ENCODE measurements at places on chromosomes 7 and 10. TPM values are rescaled to one million over a fixed set of nuclear protein-coding genes. Genes with fewer than 3 reads are reported as not detected.

- no peaks in the 10 kb centered on the region for H3K27me3 ChIP-seq
- no peak overlapping the region for H3K27ac ChIP-seq
- no peaks in the 10 kb centered on the region for H3K36me3 ChIP-seq
- no peak for DNase-seq
Measured at GRCh38 chr7:149885191-149886017, 11.6 kb downstream of the ATP6V0E2 start.

DNA sequence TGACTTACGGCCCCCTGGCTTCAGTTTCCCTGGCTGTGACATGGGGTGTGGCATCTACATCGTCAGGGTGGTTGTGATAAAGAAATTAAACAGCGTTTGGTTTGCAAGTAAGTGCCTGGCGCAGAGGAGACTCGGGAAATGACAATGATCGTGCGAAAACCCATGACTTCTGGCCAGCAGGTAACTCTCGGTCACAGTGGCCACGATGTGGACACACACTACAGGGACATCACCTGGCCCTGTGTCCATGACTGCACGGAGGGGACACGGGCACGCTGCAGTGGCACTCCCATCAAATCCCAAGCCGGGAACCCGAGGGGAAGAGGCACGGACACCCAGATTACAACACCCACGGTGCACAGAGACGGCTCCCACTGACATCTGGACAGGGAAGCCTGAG is 28.7 kb downstream of the PAPOLB start:
- no peaks in the 10 kb centered on the region for H3K27me3 ChIP-seq
- H3K27ac ChIP-seq, result no peak overlapping the region
- no peak for DNase-seq
- no peaks in the 10 kb centered on the region for H3K4me1 ChIP-seq

DNA sequence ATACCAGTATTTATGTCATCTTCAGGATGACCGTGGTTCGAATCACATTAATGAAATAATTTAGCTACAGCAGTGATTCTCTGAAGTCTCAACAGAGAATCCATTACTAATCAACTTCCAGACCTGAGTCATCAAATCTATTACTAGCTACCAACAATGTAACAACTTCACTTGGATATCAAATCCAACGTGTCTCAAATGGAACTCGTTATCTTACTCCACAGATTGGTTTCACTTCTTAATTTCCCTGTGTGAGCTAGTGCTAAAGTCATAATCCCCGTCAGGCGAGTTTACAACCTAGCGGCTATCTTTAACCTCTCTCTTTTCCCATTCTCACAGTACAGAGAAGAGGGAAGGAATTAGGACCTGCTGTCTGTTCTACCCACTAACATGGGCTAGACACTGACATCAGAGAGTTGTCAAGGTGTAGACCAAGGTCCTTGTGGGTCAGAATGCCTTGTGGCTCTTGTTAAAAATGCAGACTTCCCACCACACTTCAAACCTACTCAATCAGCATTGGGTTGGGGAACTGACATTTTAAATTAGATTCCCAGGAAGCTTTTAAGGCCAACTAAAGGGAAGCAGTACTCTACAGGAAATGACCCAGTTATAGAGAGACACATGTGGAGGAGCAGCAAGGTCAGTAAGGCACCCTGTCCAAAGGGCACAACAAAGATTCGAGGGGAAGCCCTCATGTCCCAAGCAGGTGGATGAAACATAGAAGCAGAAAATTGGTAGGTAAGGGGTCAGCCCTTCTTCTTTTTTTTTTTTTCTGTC is 57.3 kb upstream of the GSAP start:
- H3K27ac ChIP-seq, result no peak overlapping the region
- no peak for DNase-seq
- H3K4me1 ChIP-seq, result no peaks in the 10 kb centered on the region
- no peaks in the 10 kb centered on the region for H3K36me3 ChIP-seq
- H3K4me3 ChIP-seq, result no peak overlapping the region
- no peaks in the 10 kb centered on the region for H3K27me3 ChIP-seq

The CRYGN gene
- polyA plus RNA-seq, result 0.34 TPM

DNA sequence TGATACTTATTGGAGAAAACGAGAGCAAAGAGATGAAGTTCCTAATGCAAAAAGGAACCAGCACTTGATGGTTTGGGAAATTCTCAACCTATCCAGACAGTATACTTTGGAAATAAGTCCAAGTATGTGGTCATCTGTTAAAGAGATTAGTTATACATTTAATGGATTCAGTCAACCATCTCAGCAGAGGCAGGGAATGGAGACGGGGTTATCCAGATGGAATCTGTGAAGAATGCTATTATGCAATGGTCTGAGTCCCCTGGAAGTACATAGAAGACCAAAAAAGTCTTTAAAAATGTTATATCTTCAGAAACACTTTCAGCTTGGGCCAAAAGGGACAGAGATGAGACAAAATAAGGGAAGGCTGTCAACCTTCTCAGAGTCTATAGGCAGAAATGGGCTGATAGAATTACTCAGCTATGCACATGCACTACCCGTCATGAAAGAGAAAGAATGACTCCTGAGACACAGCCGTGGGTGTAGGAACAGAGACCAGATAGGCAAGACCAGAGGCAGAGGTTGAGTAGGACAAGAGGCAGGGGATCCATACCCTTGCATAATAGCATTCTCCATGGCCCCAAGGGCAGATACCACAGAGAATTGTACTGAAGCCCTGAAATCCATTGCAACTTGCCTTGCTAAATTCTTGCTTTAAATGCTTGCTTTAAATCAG is 738.8 kb upstream of the POT1 start:
- H3K27ac ChIP-seq, result no peak overlapping the region
- H3K4me3 ChIP-seq, result no peak overlapping the region
- H3K36me3 ChIP-seq, result no peaks in the 10 kb centered on the region
- no peaks in the 10 kb centered on the region for H3K4me1 ChIP-seq

DNA sequence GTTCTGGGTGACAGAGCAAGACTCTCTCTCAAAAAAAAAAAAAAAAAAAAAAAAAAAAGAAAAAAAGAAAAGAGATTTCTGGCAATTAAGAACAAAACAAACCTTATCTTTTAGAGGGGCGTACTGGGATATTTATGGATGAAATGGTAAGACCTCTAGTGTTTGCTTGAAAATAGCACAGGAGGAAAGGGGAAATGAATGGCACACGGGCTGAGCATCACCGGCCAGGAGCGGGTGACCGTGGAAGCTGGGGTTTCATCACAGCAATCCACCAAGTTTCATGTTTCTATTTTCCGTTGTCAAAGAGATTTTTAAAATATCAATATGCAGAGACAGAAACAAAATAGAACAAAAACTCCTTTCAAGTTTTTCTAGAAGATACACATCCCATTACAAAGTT is 105.6 kb downstream of the SVIL start:
- H3K36me3 ChIP-seq, result no peaks in the 10 kb centered on the region
- no peaks in the 10 kb centered on the region for H3K27me3 ChIP-seq
- H3K4me3 ChIP-seq, result no peak overlapping the region
- H3K27ac ChIP-seq, result no peak overlapping the region
- no peaks in the 10 kb centered on the region for H3K4me1 ChIP-seq

DNA sequence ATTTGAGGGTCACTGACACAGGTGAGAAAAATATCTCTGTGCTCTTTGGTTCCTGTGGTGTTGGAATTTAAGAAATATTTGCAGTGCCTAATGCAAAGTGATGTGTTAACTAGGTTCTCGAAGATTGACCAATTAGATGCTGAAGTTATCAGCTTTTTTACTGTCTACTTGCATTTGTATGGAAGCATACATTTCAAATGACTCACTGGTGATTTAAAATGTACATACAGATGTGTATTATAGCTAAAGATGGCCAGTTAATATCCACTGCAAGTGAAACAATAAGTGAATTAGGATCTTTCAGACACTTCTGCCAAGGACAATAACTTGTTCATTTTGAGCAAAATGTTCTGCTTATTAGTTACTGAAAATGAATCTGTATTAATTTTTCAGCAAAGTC is 205.0 kb downstream of the FANK1 start:
- no peak overlapping the region for H3K4me3 ChIP-seq
- H3K36me3 ChIP-seq, result no peaks in the 10 kb centered on the region
- H3K27me3 ChIP-seq, result no peaks in the 10 kb centered on the region
- no peak overlapping the region for H3K27ac ChIP-seq
- H3K4me1 ChIP-seq, result no peaks in the 10 kb centered on the region

The FGFR2 gene
- 26.2 TPM for polyA plus RNA-seq

DNA sequence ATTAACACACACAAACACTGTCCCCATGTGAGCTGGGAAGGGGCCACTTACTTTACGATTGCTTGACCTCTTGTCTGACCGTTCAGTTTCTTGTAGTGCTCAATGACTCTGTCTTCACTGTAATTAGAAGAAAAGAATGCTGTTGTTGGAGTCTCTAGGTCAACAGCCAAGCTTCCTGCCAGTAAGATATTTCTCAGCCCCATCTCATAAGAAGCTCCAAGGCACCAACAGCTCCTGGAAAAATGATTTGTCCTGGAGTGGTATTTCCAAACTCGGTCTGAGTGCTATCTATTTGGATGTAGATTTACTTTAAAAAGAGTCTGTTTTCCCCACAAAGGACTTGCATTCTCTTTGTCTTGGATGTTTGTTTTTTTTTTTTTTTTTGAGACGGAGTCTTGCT is 153.7 kb downstream of the PRPF18 start:
- H3K27me3 ChIP-seq, result no peaks in the 10 kb centered on the region
- H3K4me1 ChIP-seq, result peaks cover 35% of the 10 kb centered on the region
- no peak overlapping the region for H3K27ac ChIP-seq
- H3K36me3 ChIP-seq, result no peaks in the 10 kb centered on the region
- no peak overlapping the region for H3K4me3 ChIP-seq

The GPR141 gene
- polyA plus RNA-seq, result 0.66 TPM

GRCh38 chr10:90337316-90337715 is 520.5 kb downstream of the HTR7 start:
- no peaks in the 10 kb centered on the region for H3K27me3 ChIP-seq
- no peak overlapping the region for H3K27ac ChIP-seq
- H3K4me3 ChIP-seq, result no peak overlapping the region
